ENCODE measurements at places on chromosomes 1 and 21.

- DNase-seq: no peak
Observed at GRCh38 chr1:165532053-165532452, 11.7 kb upstream of the LRRC52 start.

DNA sequence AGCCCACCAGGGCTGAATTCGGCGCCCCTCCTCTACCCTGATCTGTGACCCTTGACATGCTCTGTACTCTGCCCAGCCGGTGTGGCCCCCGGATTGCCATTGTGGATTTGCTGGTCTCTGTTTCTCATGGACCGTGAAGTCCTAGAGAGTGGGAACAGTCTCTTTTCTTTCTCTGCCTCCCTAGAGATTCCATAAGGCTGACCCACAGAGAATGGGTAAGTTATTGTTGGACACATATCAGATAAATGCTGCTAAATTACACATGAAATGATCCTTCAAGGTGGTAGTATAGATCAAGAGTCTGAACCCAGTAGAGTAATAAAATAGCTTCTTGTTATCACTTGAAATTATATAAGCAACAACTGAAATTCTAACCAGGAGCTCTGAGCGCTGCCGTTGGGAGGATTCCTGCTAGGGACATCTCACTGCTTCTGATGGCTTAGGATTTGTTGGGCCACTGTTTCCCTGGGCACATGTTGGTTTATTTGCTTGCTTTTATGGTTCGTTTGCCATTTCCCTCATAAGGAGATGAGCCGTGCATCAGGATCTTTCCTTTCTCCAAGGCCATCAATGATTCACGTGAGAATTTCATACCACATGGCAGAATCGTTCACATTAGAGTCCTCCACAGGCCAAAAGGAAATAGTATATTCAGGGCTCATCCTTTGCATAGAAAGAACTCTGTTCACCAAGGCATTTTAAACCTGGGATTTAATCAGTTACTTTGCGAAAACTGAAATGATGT is 111.9 kb downstream of the ZBTB18 start:
- peak; percentile 56 for DNase-seq

DNA sequence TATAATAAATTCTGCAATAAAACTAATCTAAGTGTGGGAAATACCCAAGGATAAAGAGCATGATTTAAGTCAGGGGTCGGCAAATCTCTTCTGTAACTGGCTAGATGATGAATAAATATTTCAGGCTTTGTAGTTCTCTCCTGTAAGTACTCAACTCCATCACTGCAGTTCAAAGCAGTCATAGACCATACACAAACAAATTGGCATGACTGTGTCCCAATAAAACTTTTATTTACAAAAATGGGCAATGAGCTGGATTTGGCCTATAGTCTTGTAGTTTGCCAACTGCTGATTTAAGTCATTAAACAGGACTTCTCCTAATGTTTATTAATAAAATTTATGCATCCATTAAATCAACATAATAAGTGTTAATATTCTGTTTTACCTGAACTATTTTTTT is 49.4 kb downstream of the EDEM3 start:
- DNase-seq: no peak

GRCh38 chr1:158818560-158818959 is 12.6 kb upstream of the MNDA start:
- no peak for DNase-seq

GRCh38 chr21:34817821-34818661 is 149.2 kb downstream of the CLIC6 start:
- DNase-seq: no peak

- no peak for DNase-seq
Observed at GRCh38 chr1:109789551-109790180, 25.9 kb upstream of the EPS8L3 start.

DNA sequence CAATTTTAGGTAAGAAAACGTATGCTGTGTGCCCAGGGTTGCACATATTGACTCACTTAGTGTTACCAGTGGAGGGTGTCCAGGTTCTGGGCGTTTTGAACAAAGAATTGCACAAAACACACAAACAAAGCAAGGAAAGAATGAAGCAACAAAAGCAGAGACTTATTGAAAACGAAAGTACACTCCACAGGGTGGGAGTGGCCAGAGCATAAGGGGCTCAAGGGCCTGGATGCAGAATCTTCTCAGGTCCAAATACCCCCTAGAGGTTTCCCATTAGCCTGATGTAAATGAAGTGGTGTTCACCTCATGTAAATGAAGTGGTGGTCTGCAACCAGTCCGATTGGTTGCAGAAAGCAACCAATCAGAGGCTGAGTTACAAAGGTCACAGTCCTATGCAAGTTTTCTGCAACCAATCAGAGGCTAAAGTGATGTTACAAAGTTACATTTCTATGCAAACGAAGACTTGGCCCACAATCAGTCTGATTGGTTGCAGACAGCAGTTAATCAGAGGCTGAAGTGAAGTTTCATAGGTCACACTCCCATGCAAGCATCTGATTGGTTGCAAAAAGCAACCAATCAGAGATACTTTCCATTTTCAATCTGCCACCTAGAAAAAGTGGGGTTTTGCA is 228.3 kb downstream of the ST6GALNAC3 start:
- DNase-seq: peak; percentile 5

DNA sequence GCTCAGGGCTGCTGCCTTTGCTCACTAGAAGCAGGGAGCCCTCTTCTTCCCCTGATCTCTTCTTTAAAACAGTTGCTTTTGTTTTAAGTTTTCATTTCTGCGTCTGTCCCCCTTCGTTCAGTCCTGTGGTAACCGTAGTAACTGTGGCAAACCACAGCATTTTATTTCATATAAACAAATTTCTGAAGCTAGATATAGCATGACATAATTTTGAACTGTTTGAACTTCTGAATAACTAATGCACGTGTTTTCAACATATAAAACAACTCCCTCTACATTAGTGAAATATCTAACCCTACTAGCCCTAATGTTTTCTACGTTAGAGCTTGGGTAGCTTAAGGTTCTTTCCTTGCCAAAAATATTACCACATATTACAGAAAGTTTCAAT is 104.6 kb downstream of the DISP1 start:
- DNase-seq: peak; percentile 54

DNA sequence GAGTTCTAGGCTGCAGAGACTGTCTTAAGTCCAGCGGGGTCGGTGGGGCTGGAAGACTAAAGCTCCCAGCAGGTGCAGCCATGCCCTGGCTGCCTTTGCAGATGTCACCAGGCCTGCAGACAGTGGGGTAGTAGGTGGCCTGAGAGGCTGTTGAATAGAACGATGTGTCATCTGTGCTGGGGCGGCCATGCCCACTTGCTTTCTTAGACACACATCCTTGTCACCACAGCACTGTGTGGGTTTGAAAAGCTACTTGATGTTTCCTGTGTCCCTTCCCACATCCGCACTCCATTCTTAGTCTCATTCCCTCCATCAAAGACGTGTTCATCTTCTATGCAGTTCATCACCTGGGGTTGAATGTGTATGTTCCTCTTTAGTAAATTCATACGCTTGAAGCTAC is 184.5 kb upstream of the TMEM51 start:
- DNase-seq: no peak

DNA sequence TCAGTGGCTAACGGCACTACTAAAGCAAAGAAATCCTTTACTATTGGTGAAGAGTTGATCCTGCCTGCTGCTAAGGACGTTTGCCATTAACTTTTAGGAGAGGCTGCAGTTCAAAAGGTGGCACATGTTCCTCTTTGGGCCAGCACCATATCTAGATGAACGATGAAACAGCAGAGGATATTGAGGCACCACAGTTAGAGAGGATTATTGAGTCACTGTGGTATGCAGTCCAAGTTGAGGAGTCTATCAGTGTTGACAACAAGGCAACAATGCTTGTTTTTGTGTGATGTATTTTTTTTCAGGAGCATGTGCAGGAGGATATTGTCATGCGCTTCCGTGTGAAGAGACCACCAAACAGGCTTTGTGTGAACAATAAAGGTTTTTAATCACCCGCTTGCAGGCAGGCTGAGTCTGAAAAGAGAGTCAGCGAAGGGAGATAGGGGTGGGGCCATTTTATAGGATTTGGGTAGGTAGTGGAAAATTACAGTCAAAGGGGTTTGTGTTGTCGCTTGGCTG is 80.9 kb downstream of the UCHL5 start:
- DNase-seq: no peak

GRCh38 chr21:32698971-32699693 is 28.7 kb downstream of the SYNJ1 start:
- no peak for DNase-seq

- peak; percentile 90 for DNase-seq
Observed at GRCh38 chr21:43591571-43591970, 67.7 kb downstream of the HSF2BP start.

DNA sequence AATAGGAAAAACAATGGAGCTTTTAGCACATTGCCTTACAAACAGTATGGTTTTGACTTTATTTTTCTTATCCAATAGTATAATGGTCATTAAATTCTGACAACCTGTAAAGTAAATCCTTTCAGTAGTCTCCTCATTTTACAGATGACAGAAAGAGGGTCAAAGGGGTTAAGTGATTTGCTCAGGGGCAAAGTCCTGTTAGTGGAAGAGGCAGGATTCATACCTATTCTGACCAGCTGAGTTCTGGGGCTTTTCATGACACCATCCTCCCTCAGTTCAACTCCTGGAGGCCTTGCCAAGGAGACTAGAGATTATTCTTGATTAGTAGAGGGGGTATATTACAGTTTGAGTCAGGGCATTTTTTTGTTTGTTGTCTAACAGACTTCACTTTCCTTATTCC is 278.7 kb upstream of the DUSP10 start:
- DNase-seq: no peak

- DNase-seq: no peak
Observed at GRCh38 chr1:246255773-246256172, 251.3 kb downstream of the SMYD3 start.

- DNase-seq: no peak
Observed at GRCh38 chr21:35727830-35728229, 332.5 kb downstream of the SETD4 start.

DNA sequence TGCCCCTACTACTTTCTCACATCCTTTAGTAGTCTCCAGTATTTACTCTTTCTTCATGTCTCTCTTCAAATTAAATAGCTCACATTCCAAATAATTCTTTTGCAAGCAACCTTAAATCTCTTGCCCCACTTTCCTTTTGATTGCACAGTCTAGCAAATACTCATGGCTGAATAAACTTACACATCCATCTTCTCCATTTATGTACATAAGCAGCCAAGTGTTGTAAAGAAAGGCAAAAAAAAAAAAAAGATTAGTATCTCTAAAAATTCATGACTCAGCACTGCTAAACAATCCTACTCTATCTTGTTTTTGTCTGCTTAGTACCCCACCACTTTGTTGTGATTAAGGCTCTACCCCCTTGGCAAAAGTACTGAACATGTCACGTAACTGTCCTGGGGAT is 42.6 kb downstream of the F13B start:
- DNase-seq: no peak

DNA sequence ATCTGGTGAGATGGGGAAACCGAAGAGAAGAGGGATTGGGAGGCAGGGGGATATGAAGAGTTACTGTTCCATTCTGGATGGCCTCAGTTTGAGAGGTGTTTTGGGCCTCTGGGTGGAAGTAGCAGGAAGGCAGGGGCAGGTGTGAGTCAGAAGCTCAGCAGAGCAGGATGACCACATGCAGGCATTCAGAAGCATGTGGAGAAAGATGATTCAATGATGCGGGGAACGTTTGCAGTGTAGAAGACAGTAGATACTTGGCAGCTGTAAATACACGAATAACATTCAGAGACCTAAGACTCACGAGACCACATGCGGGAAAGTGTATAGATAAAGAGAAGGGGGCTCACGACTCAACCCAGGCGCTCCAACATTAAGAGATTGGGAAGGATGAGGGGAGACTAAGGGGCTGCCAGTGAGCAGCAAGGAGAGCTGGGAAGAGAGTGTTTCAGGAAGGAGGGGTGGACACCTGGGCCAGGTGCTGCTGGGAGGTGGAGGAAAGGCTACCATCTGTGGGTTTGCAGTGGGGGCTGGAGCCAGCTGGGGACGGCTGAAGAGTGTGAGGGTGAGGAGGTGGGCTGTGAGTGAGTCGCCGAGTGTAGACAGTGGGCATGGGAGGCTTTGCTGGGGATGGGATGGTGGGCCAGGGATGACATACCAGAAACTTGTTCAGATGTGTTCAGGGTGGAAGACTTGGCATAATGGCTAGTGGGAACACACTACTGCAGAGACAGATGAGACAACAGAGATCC is 5.8 kb upstream of the EPS8L3 start:
- DNase-seq: peak; percentile 71

GRCh38 chr1:24866211-24867083 is 63.6 kb downstream of the RUNX3 start:
- DNase-seq: no peak

GRCh38 chr1:49408346-49408745 is 615.4 kb downstream of the AGBL4 start:
- no peak for DNase-seq

DNA sequence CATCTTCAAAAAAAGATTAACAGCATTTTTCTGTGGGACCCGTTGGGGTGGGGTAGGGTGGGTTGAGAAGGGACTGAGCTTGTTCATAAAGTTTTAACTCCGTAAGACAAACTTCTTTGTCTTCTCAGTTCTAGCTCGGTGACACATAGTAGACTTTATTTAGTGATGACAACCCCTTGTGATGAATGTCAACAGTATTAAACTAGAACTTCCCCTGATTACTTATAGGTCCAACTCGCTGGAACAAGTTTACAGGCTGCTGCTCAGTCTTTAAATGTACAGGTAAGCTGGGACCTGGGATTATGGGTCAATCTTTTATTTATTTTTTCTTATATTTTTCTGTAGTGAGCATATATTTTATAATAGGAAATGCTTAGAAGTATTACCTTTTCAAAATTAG is 148.4 kb downstream of the CD247 start:
- DNase-seq: no peak

GRCh38 chr1:108072776-108073175 is 107.8 kb upstream of the VAV3 start:
- DNase-seq: no peak

GRCh38 chr1:214120951-214121350 is 133.2 kb downstream of the PROX1 start:
- no peak for DNase-seq

DNA sequence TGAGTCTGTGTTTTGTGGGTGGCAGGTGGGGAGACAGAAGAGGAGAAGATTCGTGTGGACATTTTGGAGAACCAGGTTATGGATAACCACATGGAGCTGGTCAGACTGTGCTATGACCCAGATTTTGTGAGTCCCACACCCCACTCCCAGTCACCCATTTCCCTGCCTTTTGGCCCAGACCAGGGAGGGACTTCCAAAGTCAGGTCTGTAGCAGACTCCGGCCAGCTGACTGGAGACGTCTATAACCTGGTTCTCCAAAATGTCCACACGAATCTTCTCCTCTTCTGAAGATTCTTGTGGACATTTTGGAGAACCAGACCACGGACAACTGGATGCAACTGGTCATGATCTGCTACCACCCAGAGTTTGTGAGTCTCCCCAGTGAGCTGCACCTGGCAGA is 1.6 kb downstream of the GSTM5 start:
- DNase-seq: no peak

- DNase-seq: no peak
Observed at GRCh38 chr1:32540605-32541004, 1.4 kb downstream of the ZBTB8A start.

- DNase-seq: peak; percentile 87
Observed at GRCh38 chr21:39348355-39349210, at the start of gene HMGN1. HMGN1 (minus strand) TSS chr21:39349088; CDS start chr21:39348917, 171 bp downstream.

GRCh38 chr21:38401191-38401926 is 96.9 kb downstream of the ERG start:
- DNase-seq: no peak
